ENCODE measurements at places on chromosomes 1 and 21.

DNA sequence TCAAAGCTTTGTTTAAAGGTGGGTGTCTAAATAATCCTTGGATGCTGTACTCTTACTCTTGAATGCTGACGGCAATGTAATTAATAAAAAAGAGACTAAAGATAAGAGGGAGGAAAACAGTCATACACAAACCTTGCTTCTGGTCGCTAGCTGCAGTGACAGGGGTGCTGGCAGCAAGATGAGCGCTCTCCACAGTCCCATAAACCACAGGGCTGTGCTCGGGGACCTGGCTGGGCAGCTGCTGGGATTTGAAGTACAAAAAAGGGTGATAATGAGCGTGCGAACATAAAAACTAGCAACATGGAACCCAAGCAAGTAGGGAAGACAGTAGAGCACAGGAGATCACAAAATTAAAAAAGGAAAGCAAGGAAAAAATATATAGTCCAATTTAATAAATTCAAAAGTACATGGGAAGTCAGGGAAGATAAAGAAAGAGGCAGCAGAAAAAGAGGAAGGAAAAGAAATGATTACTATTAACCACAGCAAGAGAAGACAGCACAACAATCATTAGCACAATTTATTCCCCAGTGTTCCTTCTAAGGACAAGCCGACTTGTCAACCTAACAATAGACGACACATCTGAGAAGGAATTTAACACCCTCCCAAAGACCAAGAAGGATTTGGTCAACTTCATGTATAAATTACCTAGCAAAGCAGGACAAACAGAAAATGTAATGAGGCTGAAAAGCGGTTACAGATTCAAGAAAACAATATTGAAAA lies 162.9 kb upstream of the HP1BP3 start:
- no peak for DNase-seq

DNA sequence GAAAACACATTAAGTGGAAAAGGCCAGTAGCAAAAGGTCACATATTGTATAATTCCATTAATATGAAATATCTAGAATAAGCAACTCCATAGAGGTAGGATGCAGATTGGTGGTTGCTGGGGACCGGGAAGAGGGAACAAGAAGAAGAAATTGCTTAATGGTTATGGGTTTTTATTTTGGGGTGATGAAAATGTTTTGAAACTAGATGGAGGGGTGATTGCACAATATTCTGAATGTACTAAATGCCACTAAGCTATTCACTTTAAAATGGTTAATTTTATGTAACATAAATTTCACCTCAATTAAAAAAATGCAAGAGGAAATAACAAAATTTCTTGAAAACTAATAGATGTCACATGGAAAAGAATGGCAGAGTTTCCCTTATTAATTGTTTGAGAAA lies 6.7 kb downstream of the KIAA0040 start:
- DNase-seq, result peak; percentile 31

GRCh38 chr1:148160048-148160342 lies 7.9 kb upstream of the NBPF11 start:
- no peak for DNase-seq

GRCh38 chr1:229751610-229752009 lies 125.6 kb downstream of the URB2 start:
- DNase-seq, result no peak

GRCh38 chr1:219074084-219074728 lies 99.5 kb upstream of the LYPLAL1 start:
- DNase-seq, result no peak

DNA sequence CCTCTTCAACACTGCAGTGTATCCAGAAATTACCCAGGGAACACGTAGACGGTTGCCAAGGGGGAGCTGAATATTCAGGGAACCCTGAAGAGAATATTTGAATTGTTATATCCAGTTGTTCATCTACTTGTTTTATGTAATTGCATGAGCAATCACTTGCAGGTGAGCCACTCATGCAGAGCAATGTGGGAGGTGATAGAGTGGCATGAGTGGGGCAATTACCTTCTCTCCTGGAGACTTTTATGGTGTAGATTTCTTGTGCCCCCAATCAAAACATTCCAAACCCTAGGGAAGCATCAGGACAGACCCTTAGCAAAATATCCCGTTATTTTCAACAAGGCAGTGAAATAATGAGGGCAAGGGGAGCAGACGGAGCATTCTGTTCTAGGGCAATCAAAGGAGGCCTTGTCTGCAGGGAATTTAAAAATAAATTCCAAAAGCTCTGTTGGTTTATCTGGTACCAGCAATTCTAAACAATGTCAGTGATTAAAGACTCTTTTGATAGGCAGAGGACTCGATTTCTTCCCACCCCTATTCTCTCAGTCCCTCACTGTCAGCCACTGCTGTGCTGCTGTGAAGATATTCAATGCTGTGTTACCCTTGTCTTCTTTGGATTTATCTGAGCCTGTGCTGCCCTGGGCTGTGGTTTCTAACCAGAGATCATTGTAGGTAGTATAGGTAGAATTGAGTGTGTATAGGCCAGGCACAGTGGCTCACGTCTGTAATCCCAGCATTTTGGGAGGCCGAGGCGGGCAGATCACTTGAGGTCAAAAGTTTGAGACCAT lies 180.2 kb upstream of the MAP1LC3C start:
- DNase-seq, result no peak

DNA sequence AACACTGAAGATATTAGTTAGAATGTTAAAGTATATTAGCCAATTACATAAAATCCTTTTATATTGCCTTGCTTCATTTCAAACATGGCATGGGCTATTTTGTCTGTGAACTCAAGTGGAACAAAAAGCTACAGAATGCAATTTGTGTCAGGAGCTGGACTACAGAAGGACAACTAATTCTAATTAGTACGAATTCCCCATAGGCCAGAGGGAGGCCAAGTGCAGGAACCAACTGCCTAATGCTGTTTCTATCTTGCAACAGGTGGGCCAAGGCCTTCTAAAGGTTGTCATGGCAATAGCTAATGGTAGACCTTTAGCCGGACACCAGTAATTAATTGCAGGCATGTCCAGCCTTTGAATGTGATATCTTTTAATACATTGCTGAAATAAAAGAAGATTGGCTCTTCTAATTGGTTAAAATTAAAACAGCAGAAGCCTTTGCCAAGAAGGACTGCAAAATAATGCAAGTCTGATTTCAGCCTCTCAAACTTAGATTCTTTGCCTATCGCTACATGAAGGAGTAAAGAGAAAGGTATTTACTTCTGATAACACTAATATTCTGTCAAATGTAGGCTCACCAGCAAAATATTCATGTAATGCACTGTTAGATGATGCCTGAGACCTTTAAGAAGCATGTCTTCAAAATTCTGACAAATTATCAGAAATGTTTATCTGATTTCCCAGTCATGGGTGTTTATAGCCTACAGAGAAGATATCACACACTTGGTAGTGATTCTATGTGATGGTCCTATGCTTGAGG lies 232.1 kb downstream of the LMO4 start:
- no peak for DNase-seq

DNA sequence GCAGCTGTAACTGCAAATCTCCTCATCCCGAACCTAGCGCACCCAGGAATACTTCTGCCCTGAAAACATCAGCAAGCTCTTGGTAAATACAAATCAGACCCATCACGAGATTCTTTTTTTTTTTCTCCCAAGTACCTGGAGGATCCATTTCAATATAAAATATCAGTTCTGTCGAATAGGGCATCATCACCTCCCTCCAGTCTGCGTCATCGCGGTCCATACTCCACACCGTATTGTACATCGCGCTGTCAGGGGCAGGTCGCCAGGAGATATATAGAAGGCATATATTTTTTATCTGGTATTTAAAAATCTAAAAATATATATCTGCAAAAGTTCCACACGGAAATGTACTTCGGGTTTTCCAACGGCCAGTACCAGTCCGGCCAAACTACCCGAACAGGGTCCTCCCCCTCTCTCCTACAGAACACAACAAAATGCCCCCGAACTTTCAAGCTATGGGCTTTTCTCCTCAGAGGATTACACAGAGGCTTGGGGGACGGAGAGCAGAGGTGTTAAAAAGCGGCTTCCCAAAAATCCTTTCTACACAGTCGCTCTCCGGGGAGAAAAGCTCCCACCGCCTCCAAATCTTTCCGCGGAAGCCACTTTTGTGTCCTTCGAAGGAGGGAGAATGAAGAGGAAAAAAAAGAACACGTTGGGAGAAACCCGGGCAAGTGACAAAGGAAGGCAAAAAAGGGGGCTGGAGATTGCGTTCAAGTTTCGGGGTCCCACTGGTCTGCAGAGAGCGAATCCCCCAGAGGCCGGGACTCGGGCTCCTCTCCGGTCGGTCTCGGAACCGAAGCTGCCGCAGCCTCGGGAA lies 509 bp downstream of the PIK3R3 start:
- peak; percentile 26 for DNase-seq

GRCh38 chr1:72066431-72066830 lies 215.9 kb downstream of the NEGR1 start:
- no peak for DNase-seq

DNA sequence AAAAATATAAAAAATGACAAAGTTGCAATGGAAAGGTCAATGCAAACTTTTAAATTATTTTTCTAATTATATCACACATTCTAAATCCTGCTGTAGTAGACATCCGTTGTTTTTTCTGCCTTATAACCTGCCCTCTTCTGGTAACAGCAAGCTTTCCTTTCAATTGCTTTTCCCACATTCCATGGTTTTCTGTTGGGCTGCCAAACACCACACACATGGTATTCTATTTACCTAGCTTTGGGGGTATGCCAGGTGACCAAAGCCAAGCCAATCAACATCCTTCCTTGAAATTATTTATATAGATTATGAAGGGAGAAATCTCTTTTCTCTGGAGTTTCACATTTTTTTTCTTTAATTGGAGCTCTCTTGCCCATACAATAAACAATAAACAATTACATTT lies 3.4 kb upstream of the LAMC1 start:
- DNase-seq, result no peak

DNA sequence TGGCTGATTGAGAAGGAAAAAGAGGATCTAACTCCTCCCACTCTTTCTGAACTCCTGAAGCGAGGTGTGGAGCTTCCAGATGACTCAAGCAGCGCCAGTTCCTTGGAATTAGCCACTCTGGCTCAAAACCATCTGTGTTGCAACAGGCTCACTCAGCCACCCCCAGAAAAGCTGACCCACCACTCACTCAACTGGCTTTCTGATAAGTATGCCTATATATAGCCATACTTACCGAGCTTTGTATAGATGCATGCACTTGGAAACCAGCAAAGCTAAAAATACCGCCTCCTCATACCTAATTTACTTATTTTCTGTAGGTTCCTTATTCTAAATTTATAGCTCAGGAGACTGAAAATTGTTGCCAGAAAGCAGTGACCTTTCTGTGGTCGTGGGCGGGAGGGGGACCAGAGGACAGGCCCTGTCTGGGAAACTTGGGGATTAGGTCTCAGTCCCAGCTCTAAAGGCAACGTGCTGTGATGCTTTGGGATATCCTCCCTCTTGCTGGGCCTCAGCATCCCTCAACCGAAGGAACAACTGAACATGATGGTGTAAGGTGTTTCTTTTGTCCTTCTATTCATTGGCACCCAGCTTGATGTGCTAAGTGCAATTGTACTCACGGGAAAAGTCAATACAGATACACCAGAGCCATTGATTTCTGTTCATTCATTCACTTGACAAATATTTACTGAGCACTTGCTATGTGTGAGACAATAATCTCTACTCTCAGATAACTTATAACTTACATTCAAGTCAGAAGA lies 65.7 kb downstream of the NENF start:
- DNase-seq, result peak; percentile 79

- DNase-seq, result no peak
Observed at GRCh38 chr1:201939148-201939547, 7.2 kb downstream of the LMOD1 start.

GRCh38 chr1:15938628-15939161 lies 37.2 kb downstream of the ZBTB17 start:
- DNase-seq, result no peak

DNA sequence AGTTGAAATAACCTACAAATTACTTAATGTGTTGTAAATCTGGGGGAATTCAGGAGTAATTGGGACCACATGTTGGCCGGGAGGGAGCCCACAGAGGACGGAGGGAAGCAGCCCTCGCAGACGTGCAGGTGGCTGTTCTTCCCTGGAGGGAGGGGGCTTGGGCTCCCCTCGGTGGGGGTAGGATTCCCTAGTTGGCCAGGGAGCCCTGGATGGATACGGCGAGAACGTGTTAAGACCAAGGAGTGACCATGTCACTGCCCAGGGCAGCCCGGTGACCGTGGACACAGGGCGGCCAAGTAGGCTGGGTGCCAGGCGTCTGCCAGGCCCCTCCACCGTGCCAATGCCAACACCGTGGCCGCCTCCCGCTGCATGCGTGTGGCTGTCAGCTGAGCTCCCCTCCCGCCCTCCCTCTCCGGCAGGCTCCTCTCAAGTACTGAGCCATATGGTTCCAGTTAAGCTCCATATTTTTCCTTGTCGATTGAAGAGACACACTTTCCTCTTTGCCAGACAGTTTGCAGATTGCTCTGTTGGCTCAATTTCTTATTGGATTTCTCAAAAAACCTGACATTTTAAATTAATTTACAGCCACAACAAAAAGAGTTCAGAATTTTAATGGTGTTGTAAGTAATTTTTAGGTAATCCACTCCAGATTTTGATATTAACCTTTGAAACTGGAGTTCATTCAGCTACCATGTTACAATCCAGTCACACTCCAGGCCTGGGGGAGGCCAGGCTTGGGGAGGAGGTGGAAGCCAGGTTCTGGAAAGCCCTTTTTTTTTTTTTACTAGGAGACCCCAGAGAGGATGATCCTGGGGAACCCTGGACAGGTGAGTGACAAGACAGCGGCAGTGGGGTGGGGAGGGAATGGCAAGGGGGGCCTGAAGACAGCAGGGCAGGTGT lies 71.2 kb downstream of the CASZ1 start:
- DNase-seq, result no peak

DNA sequence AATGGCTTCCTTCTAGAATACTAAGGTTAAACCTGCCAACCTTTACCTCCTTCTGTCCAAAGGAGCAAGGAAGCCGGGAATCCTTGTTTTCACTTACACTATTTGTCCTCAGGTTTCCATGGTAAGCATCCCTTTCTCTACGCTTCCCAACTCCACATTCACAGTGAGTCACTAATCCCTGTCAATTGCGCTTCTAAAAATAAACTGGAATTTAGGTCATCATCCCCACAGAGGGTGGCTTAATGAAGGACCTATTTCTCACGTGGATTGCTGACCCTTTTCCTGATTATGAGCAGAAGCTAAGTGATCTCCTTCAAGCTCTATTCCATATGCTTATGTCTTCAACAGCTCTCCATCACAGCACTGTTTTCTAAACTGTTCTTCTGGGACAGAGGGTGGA lies 39.9 kb upstream of the ABCA4 start:
- no peak for DNase-seq

DNA sequence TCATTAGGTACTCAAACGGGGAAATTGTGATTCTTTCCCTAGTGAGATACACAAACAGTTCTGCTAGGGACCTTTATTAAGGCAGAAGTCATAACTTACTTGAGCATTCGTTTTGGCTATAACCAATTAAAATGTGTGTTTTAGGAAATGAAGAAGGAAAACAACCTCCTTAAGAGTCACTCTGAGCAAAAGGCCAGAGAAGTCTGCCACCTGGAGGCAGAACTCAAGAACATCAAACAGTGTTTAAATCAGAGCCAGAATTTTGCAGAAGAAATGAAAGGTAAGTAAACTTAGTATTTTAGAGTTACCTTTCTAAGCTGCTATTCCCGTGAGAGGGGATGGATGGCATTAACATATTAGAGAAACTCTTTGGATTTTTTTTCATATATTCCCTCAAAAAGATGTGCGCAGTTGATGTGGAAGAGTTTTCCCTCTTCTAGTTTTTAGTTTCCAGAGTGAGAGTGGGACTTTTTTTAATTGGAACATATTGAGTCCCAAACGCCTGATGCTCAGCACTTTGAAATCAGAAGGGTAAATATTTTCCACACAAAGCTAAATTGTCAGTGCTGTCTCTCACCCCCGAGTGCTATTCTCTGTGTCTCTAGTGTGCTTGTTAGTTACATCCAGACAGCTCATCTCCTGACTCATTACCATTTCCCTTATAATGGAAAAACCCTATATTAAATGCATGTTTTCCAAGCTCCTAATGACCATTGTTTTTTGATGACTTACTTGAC lies 34.9 kb downstream of the CENPF start:
- peak; percentile 17 for DNase-seq
